Psoas muscle (tissue), 8 donors: ENCODE measurements at places on chromosomes 2 and 18. TPM values are rescaled to one million over a fixed set of nuclear protein-coding genes. Genes with fewer than 3 reads are reported as not detected.

GRCh38 chr2:209525834-209526281 lies 102.0 kb downstream of the MAP2 start:
- DNase-seq: no peak
- H3K27ac ChIP-seq: peak overlapping the region; percentile 39
- H3K36me3 ChIP-seq: no peaks in the 10 kb centered on the region
- peak overlapping the region; percentile 33 for H3K4me3 ChIP-seq

DNA sequence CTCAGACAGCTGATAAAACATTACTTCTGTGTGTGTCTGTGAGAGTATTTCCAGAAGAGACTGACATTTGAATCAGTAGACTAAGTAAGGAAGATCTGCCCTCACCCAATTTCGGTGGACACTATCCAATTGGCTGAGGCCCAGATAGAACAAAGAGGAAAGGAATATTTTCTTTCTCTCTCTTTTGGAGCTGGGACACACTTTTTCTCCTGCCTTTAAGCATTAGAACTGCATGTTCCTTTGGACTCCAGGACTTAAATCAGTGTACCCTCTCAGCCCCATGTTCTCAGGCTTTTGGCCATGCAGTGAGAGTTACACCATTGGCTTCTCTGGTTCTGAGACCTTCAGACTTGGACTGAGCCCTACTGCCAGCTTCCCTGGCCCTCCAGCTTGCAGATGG lies 3.3 kb upstream of the SRBD1 start:
- no peak overlapping the region for H3K27ac ChIP-seq
- H3K4me1 ChIP-seq: peaks cover 14% of the 10 kb centered on the region
- H3K4me3 ChIP-seq: no peak overlapping the region

DNA sequence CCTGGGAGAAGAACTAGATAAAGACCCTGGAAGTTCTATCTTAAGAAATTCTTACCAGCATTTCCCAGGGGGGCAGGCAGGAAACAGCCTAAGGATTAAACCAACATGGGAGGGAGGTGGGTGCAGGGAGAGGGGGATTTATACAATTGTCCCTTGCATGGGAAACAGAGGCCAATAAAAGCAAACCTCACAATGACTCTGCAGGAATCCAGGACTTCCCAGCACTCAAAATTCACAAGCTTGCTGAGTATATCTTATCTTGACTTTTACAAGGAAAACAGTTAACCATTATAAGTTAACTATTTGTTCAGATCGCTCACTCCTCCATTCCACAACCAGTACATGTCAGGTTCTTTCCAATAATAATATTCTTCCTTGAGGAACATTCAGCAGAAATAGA lies 241.3 kb downstream of the MREG start:
- no peak for DNase-seq
- H3K27ac ChIP-seq: no peak overlapping the region
- H3K27me3 ChIP-seq: no peaks in the 10 kb centered on the region

- H3K4me3 ChIP-seq: no peak overlapping the region
- H3K27me3 ChIP-seq: no peaks in the 10 kb centered on the region
- H3K4me1 ChIP-seq: peaks cover 7% of the 10 kb centered on the region
- no peak overlapping the region for H3K27ac ChIP-seq
- no peaks in the 10 kb centered on the region for H3K36me3 ChIP-seq
Observed at GRCh38 chr2:28544922-28545589, 49.2 kb downstream of the PLB1 start.

DNA sequence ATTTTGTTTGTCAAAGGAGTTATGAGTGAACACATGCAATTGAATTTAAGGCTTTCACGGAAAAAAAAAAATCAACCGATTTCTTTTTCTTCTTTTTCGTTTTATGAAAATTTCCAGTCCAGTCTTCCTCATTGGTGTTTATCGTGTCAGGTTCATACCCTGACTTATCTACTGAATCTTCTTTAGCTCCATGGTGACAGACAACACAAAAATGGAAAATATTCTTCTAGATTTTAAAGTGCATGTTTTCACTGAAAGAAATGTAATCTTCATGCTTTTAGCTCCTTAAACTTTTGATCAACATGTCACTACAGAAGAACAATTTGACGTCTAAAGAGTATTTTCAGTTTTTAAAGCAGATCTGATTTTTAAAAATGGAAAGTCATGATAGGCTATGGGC lies 14.7 kb downstream of the KCNE4 start:
- H3K36me3 ChIP-seq: no peaks in the 10 kb centered on the region
- no peak overlapping the region for H3K4me3 ChIP-seq
- H3K4me1 ChIP-seq: no peaks in the 10 kb centered on the region
- H3K27me3 ChIP-seq: no peaks in the 10 kb centered on the region

Gene PID1
- total RNA-seq: 4.3 TPM

Gene CYP1B1
- total RNA-seq: 53.1 TPM

Gene AMER3
- total RNA-seq: not detected

Gene ACMSD
- total RNA-seq: not detected

Gene ABCG5
- total RNA-seq: not detected
